ENCODE measurements at places on chromosomes 4 and X.
A peak's percentile ranks its signal among the peaks of the same experiment; 100 is the strongest.

- DNase-seq, result no peak
Measured at GRCh38 chrX:26558719-26559386, 342.9 kb downstream of the MAGEB5 start.

DNA sequence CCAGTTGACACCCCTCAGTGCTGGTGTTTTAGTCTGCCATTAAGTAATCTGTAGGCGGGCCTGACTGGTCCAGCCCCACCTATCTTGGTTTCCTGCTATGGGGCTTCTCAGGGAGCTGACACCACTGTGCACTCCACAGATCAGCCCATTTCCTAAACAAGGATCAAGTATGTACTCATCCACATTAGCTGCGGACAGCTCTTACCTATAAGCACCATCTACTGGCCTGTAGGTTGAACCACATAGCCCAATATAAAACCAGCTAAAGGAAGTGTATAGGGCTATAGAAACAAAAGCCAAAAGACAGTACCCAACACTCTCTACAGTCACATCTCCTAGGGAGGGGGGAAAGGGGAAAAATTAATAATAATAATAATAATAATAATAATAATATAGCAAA, 353.5 kb upstream of the CXorf51B start:
- no peak for DNase-seq

- peak; percentile 20 for DNase-seq
Measured at GRCh38 chr4:87093443-87094123, 126.8 kb downstream of the KLHL8 start.

GRCh38 chr4:128169245-128169644, 108.1 kb downstream of the LARP1B start:
- no peak for DNase-seq

DNA sequence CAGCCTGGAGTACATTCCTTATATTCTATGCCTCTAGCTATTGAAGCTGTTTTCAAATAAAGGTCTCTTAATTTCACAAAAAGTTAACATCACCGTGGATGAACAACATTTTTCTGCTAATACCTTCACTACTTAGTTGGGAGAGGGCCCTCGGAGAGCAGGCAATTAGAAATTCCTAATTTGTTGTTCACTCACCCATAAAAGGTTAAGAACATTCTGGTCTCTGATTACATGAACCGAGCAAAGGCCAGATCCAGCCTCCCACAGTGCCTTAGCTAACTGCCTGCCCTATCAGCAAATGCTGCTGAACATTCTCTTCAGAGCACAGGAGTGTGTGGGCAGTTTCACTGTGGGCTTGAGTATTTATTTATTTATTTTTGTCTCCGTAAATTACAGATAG, 36.0 kb upstream of the TTC29 start:
- DNase-seq, result no peak

DNA sequence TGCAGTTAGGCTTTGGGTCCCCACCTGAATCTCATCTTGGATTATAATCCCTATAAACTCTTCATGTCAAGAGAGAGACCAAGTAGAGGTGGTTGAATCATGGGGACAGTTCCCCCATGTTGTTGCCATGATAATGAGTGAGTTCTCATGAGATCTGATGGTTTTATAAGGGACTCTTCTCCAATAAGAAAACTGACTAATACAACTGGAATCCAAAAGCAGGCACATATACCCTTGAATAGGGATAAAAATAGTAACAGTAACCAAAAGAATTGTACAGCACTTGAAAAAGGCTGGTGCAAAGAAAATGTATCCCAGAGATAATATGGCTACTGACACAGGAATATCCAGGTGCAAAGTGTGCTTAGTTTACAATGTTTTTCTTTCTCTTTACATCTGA, 351.5 kb upstream of the MAD2L1 start:
- DNase-seq, result no peak

- DNase-seq, result no peak
Measured at GRCh38 chrX:103398421-103398864, 22.1 kb downstream of the BEX3 start.

DNA sequence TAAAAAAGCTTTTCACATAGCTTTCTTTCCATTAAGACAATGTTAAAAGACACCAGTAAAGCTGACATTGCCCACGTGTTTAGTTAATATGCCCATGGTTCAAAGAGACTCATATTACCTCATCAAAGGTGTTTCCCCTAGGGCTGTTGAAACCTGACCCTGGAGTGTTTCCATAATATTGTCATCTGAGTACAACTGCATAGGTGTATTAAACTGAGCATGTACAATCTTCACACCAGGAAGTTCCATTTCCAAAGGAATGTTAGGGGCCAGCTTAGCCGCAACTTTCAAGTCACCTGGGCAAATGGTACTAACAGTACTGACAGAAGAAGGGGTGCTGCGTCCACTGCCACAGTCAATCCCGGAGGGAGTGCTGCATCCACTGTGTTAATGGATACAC, 27.1 kb downstream of the PDLIM3 start:
- no peak for DNase-seq

DNA sequence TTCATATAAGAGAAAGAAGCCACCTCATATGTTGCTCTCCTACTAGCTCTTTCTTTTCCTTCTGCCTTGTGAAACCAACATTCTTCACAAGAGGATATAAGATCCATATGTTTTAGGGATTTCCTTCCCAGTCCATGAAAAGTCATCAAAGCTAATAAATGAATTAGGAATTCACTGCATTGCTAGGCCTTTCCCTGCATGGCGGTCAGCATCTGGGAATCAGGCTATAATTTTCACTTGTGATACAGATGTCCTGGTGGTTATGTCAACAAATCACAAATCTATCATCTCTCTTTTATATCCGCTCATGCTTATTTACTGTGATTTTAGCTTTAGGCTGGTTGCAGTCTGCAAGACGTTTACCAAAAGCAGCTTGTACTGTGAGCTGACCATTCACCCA, 510.0 kb downstream of the NLGN4X start:
- DNase-seq, result no peak

- no peak for DNase-seq
Measured at GRCh38 chr4:3322059-3322550, 29.3 kb downstream of the RGS12 start.

DNA sequence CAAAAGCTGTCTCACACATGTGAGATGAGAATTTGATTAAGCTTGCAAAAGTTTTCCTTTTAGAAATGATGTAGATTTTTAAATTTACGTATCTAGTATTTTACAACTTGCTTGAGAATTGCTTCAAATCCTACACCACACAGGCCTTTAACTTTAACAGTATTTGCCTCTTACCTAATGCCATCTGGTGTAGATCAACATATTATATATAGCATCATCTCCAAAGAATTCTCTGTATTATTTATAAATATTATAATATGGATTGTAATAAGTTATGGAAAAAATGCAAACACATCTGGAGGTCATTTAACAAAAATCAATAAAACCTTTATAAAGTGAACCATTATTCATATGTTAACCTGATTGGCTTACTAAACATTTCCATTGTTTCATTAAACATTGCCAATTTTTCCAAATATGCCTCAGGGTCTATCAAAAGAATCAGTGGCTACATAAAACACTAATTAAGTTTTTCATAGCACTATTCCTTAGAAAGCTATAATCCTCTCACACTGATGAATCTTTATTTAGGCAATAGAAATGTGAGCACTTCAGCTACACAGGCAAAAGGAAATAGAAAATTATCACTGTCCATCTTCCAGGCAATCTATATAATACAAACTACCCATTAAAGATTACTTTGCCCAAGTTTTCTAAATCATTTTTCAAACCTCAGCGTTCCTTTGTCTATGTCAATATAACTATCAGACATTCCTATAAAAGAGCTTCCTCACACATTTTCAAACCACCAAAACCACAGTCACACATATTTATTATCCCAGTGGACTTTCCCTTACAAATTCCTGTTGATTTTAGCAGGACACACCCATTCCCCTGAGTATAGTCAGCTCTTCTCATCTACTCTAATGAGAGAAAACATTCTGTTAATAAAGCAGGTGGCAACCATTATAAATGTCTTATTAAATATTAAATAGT, 83.5 kb upstream of the INTU start:
- DNase-seq, result no peak
